ENCODE measurements at places on chromosomes 3 and 15.

GRCh38 chr3:143291836-143292447 lies 172.4 kb downstream of the CHST2 start:
- DNase-seq = no peak

DNA sequence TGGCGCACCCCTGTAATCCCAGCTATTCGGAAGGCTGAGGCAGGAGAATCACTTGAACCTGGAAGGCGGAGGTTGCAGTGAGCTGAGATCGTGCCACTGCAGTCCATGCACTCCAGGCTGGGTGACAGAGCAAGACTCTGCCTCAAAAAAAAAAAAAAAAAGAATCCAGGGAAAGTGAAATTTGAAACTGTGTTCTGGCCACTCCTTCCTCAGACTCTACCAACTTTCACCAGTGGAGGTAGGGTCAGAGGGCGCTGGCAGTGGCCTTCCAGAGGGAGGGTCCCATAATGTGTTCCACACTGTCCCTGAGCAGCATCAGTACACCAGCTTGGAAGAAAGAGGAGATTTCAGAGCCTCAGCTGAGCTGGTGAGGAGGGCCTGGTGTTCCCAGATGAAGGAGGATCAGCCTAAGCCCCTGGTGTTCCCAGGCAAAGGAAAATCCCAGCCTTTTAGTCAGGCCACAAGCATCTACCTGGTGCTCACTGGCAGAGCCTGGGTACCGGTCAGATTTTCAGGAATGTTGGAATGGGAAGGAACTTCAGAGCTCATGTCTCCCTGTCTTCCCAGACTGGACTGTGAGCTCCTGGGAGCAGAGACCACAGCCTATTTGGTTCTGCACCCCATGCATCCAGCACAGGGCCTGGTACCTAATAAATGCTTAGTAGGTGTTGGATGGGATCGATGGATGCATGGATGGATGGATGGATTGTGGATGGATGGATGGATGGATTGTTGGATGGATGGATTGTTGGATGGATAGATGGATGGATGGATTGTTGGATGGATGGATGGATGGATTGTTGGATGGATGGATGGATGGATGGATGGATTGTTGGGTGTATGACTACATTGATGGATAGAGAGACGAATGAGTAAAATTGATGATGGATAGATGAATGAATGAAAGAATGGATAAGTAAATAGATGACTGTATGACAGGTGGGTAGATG lies 117.9 kb downstream of the CORO2B start:
- no peak for DNase-seq

GRCh38 chr3:16118396-16118795 lies 56.1 kb upstream of the GALNT15 start:
- DNase-seq = no peak

GRCh38 chr3:96813820-96814650 lies at the start of gene EPHA6:
Gene EPHA6, plus strand, starts transcription at chr3:96814594.
- no peak for DNase-seq

GRCh38 chr15:55118344-55118870 lies 78.3 kb downstream of the RSL24D1 start:
- DNase-seq = no peak

DNA sequence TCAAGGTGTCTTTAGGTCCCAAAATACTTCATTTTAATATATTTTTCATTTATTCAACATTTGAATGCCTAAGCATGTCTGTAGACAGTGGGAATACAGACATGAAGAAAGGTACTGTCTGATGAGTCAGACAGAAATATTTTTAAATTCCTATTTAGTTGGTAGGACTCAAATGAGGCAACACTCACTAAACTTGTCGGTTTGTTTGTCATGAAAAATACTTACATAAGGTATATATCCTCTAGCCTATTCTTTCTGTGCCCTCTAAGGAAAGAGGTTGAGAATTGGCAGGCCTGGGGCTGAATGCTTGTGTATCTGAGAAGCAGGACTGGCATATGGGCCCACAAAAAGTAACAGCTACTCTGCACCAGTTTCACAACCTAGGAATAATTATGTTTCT lies 423.6 kb upstream of the MDFIC2 start:
- DNase-seq = no peak

DNA sequence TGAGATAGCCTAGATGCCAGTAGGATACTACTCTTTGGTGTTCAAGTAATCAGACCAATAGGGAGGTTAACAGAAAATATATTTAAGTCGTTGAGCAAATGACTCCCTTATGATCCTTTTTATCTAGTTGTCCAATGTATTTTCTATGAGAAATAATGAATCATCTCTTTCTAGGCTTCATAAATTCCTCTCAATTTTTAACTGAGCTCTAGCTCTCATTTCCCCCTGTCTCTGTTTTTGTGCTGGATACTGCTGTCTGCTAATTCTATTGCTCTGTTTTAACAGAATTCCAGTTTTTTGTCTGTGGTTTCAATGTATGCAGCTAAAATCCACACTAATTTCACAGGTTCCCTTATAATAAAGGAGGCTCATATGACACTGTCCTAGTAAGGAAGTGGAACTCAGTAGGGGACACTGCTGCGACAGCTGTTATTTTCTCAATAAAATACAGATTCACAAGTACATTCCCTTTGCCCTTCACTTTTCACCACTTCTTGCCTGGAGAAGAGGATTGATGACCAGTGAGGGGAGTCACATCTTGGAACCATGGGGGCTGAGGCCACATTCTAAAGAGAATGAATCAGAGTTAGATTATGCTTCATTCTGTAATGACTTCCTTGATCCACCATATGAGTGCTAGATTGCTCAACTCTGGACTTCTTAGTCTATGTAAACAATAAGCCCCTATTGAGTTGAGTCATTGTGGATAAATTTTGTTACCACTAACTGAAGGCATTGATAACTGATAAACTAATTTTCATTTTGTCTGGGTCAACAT lies 558.7 kb upstream of the KCNMB2 start:
- DNase-seq = no peak
